ENCODE measurements at places on chromosomes 3 and 15.

DNA sequence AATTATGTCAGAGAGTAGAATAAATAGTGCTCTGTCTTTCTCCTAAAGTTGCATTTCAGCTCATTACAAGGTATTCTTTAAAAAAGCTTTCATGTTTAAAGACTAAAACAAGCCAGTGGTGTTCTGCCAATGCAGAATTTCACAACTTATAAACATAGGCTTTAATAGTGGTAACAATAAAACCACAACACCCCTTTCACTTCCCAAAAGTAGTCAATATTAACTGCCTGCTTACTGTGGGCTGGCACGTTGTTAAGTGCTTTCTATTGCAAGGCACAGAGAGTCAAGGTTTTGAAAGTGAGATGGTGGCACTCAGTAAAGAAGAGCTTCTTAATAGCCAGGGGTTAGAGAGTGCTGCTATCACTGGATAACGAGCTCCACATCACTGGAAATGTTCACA is 8.4 kb upstream of the RTP1 start:
- DNase-seq = no peak

DNA sequence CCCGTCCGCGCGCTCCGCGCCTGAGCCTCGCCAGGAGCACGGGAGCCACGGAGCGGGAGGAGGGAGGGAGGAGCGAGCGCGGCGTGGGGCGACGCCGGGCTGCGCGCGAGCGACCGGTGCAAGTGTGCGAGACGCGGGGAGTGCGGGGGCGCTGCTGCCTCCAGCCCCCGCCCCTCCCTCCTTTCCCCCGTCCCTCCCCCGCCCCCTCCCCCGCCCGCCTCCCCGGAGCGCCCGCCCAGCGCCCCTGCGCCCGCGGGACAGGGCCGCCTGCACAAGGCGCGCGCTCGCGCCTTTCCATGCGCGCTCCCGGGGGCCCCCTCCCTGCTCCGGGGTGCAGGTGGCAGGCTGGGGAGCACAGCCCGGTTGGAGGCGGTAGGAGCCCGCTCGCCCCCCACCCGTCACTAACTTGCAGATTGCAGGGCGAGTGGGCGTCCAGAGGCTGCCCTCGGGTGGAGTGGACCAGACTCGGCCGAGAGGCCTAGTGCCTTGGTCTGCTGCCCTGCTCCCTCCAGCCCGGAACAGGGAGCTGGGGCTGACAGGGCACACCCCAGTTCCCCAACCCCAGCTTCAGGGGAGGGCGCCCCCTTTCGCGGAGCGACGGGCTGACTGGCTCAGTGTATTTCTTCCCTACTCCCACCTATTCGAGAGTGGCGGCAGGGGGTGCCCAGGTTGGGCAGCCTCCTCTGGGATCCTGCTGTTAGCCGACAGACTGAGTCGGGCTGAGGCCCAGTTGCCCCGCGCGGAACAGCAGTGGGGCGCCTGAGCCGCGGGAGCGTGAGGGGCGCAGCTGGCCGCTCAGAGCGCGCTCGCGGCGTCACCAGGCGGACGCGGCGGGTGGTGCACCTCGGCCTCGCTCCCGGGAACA is at the start of gene WNT7A:
WNT7A (minus strand) TSS at position 126 of the 865 bp plus-strand sequence. CDS start 255 bp downstream, outside the sequence.
- DNase-seq = peak; percentile 24

DNA sequence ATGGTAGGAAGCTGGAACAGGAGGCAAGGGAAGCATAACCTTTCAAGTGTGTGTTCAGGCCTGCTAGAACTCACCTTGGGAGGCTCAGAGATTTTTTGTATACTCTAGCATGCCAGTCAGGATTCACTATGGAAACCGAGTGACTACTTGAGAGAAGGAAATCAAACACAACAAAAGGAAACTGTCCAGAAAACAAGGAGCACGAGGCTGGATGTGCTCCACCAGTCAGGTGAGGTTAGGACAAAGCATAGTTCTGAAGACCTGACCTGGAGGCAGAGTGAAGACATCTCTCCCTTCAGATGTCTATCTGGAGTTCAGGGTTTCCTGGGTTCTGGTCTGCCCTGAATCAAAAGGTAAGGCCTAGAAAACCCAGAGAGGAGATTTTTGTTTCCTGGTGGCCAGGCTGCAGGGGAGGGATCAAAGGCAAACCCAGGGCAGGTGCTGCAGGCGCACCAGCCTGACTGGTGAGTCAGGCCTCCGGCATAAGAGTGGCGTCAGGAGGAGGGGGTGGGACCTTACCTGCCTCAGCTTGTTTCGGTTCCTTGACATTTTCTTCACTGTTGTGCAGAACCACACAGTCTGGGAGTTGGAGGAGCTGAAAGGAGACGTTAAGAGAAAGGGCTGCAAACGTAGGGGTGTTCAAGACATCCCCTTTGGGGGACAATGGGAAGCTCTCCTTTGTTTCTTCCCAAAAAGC is 52.2 kb upstream of the OSBPL11 start:
- no peak for DNase-seq

DNA sequence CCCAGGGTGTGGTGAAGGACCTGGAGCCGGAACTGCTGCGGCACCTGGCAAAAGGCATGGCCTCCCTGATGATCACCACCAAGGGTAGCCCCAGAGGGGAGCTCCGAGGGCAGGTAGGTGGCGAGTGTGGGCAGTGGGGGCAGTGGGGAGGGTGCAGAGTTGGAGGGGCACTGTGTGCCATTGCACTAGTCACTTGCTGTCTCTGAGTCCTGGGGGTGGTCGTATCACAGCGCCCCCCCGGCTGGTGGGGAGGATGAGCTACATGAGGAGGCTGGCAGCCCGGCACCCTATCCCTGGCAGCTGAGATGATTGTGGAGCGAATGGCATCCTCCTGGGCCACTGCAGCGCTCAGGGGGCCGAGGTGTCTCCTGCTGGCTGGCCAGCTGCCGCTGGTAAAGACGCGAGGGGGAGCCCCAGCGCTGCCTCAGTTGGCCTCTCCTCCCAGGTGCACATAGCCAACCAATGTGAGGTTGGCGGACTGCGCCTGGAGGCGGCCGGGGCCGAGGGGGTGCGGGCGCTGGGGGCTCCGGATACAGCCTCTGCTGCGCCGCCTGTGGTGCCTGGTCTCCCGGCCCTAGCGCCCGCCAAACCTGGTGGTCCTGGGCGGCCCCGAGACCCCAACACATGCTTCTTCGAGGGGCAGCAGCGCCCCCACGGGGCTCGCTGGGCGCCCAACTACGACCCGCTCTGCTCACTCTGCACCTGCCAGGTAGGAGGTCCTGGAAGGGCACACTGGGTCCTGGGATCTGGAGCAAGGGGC is 6.4 kb downstream of the CHRD start:
- no peak for DNase-seq

DNA sequence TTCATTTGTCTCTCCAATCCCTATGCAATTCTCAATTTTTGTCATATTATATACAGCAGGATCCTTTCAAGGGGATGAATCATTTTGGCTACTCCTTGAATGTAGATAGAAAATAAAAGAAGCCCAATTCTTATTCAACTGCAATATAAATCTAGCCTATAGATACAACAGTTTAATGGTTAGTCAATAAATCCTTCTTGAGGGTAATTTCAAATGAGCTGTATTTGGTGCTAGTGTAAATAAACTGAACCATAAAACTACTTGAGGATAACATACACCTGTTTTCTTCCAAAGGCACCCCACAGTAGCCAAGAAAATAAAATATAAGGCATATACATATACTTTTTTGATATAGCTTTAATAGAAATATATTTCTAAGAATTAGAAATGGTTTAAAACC is 830.3 kb downstream of the ROBO1 start:
- no peak for DNase-seq

DNA sequence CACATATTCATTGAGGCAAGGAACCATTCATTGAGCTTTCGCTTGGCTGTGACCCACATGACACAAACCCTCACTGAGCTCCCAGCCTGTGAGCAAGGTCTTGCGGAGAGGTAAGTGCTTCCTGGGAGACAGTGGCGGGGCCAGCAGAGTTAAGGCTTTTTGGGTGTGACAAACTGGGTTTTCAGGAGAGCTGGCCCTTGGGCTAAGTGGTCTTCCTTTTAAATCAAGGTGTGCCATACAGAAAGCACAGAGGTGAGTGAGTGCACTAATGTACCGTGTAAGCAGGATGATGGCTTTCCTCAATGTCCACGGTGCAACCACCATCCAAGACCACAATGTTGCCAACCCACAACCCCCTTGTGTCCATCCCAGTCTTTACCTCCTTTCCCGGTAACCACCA is 28.6 kb downstream of the POMGNT2 start:
- no peak for DNase-seq

GRCh38 chr15:54816401-54816800 is 380.3 kb downstream of the RSL24D1 start:
- DNase-seq = no peak

DNA sequence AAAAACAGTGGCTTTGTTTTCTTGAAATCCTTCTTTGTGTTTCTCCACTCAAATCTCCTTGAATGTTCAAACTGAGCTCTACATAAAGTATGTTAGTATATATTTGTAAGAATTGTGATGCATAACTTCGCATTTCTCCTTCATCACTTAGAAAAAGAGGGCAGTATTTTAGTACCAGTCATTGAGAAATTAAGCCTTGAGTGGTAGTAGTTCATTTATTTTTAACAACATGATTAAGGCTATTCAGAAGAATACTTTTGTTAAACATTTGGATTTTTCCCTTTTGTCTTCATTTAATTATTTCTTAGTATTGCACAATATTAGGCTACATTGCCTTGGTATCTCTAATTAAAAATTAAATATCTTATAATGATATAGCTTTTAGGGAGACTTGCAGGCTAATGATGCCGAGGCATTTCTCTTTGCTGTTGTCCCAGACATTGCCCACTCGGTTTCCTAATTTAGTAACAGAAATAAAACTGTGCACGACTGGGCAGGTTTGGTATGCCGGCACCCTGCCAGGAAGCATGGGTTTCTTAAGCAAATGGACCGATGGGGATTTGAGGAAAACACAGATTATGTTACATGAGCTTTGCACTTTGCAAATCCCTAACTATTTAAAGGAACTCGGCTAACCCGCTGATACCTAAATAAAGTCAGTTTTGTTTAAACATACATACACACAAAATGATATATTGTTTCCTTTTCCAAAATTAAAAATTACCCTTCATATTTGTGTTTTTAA is 54.7 kb downstream of the LRRC28 start:
- DNase-seq = no peak

GRCh38 chr15:40714144-40714543 is 19.2 kb downstream of the RAD51 start:
- no peak for DNase-seq

DNA sequence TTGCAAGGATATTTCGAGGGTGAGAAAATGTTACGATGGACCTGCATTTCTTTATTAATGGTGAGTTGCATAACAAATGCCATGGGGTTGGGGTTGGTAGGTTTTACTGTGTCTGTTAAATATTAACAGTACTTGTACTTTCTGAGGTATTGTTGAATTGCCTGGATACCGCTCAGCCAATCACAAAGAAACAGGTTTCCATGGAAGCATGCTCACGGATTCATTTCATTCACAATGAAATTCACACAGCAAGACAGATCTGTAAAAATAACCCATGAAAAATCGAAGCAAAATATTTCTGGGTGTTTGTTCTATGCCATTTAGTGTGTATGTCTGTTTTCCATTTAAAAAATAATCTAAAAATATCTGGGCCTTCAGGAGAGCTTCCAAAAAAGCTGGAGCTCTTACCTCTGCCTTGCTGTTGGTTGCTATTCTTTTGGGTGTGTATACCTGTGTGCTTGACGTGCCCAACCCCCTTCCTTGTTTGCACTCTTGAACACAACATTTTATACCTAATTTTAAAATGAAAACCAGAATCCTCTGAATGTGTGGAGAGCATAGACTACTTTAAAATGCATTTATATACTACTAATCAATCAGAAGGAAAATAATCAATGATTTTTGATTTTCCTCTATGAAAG is 479.8 kb upstream of the TBL1XR1 start:
- no peak for DNase-seq

- no peak for DNase-seq
Observed at GRCh38 chr15:95425859-95426258, 904.6 kb upstream of the NR2F2 start.

DNA sequence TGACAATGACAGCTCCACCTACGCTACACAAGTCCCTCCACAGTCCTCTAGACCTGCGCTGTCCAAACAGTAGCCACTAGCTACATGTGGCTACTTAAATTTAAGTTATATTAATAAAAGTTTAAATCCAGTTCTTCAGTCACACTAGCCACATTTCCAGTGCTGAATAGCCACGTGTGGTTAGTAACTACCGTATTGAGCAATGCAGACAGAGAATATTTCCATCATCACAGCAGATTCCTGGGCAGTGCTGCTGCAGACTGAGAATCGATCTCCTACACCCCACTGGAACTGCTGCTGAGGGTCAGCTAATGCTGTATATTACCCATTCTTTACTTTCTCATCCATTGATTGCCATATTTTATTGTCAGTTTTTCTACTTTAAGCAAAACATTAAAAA is 40.9 kb downstream of the HDC start:
- DNase-seq = no peak

GRCh38 chr15:72844067-72844466 is 60.5 kb upstream of the ADPGK start:
- no peak for DNase-seq

DNA sequence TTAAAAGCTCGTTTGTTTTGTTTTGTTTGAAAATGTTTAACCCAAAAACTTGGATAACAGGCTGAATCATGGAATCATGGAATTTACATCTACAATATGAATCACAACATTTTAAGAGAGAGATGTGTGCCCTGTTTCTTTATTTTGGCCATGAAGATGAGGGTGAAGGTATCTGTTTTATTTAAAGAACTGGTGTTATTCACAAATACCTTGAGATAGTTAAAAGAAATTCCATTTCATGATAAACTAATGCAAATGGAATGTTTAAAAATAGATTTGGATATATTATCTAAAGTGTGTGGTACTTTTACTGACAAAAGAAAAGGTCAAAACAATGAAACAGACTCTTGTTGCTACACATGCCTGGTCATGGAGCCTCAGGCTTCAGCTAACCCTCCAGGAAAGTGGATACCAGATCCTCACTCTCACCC is 486.0 kb upstream of the CFAP20DC start:
- no peak for DNase-seq

- no peak for DNase-seq
Observed at GRCh38 chr15:62809115-62809967, 233.2 kb upstream of the TPM1 start.

DNA sequence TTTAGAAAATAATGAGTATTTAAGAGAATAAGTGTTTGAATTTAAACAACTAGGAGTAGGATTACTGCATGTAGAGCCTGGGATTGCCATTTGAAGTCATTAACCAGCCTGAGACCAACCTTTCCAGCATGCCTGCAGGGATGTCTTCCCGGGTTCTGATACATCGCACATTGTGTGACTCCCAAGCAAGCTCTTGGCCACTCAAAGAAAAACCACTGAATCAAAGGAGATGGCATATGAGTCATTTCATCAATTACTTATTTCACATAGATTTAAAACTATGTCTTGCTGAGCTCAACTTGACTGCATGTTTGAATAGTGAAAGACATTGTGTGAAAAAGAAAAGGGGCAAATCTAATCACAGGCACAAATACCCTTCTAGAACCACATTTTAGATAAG is 15.0 kb upstream of the THBS1 start:
- DNase-seq = no peak

DNA sequence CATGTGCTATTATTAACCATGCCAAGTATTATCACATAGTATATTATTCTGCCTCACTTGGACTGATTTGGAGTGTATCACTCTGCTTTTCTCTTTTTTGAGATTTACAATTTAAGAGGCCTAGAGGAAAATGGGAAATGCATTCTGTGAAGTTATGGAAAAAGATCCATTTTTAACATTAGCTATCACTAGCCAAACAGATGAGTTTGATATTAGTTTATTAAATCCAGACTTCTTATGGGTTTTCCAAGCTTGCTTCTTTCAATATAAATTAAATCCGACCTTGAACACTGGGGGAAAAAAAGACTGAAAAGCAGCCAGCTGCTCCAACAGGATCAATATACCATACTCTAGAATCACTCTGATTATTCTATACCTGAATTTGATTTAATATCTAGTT is 30.1 kb upstream of the PLOD2 start:
- no peak for DNase-seq

Data from activated CD4-positive, alpha-beta T cell treated with anti-CD3 and anti-CD28 coated beads, Interleukin-2, Interleukin-4, amounts not matched to agents 100 ng/mL and 50 ng/mL, durations not matched to agents 16 hours and 8 hours (primary cell).